ENCODE measurements at places on chromosomes 4 and X.

- DNase-seq: no peak
These were observed 48.1 kb downstream of the LUZP4 start for GRCh38 chrX:115337491-115338144.

DNA sequence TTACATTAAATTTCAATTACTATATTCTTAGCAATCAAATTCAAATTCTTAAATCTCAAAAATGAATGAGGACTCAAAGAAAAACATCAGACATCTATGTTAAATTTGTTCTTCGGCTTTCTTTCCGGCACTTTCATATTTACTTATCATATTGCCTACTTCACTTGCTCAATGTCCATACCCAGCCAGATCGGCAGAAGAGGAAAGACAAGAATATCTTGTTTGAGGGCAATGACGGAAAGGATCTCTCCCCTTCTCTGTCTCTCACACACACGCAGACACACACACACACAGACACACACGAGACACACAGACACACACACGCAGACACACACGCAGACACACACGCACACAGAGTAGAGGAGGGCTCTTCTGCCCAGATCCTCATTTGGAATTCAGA is 13.2 kb upstream of the IRF2 start:
- no peak for DNase-seq

GRCh38 chr4:78720994-78721677 is 55.0 kb upstream of the BMP2K start:
- DNase-seq: no peak

- DNase-seq: no peak
These were observed 52.6 kb upstream of the RBPJ start for GRCh38 chr4:26268246-26268645.

GRCh38 chr4:55491486-55491885 is 55.2 kb downstream of the CLOCK start:
- no peak for DNase-seq

- no peak for DNase-seq
These were observed 348.5 kb downstream of the OPHN1 start for GRCh38 chrX:68084765-68085164.

GRCh38 chr4:153131596-153131995 is 72.6 kb upstream of the TRIM2 start:
- DNase-seq: no peak

DNA sequence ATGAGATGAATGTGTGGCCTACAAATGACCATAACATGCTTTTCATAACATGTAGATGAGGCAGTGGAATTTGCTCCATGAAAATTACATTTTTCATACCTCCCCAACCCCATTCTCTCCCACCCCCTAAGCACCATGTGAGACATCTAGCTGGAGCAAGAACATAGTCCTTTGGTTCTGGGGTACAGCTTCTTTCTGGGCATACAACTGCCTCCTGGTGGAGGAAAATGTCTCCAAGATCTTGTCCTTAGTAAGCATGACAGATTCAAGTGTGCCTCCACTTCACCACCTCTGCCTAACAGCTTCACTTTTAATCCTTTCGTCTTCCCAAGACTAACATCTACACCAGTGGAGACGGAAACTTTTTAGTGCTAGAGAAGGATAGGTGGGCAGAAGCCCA is 8.0 kb downstream of the EXOC1L start:
- DNase-seq: no peak

DNA sequence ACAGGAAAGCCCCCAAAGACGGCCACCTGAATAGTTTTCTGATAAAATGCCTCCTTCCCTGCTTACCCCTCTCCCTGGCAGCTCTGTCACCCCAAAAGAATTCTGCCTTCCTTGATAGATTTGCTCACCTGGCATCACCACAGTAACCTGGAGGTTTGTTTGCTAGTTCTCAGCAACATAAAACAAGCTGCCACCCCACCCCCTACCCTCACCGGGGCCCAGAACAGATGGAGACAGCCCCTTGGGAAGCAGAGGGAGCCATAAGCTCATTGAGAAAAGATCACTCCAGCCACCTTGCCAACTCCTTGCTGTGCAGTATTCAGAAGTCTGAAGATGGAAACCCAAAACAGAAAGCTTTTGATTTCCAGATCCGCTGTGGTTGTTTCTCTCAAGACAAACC is 108.6 kb downstream of the DHX15 start:
- DNase-seq: no peak

DNA sequence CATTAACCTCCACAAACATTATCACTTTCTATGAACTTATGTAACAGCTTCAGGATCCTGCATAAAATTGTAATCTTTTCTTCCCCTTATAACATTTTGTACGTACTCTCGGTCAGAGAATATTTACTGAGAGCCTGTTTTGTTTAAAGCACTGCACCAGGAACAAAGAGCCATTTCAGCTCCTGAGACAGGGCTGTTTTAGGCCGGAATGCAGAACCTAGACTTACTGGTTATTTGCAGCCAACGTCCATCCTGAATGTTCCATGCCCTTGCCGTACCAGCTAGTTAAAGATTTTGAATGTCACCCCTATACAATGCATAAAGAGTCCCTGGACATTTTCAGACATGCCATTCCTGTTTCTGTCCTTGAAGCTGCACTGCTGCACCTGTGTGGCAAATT is 248.8 kb downstream of the PCDH7 start:
- DNase-seq: no peak

DNA sequence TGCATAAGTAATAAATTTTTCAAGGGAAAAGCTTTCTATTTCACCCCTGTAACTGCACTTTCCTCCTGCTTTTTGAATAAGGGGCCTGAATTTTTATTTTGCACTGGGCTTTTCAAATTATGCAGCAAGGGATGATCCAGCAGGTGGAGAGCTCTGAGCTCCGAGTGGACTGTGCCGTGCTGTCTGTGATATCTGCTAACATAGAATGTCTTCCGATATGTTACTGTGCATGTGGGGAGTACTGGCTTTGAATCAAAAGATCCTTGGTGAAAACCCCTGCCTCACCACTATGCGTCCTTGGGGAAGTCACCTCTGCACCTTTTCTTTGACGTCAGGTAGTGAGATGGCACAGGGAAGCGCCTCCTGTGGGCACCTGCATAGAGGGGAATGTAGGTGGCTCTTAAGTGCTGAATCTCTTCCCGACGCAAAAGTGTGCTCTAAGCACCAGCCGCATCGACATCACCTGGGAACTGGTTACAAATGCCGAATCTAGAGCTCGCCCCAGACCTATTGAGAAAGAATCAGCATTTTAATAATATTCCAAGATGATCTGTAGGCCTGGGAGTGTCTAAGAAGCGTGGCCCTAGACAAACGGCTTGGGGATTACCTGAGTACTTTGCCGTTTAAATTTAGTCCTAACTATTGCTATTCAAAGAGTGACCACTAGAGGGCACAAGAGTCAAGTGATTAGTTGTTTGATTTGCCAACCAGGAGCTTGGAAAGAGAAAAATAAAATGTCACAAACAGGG is 19.2 kb upstream of the WFS1 start:
- no peak for DNase-seq

DNA sequence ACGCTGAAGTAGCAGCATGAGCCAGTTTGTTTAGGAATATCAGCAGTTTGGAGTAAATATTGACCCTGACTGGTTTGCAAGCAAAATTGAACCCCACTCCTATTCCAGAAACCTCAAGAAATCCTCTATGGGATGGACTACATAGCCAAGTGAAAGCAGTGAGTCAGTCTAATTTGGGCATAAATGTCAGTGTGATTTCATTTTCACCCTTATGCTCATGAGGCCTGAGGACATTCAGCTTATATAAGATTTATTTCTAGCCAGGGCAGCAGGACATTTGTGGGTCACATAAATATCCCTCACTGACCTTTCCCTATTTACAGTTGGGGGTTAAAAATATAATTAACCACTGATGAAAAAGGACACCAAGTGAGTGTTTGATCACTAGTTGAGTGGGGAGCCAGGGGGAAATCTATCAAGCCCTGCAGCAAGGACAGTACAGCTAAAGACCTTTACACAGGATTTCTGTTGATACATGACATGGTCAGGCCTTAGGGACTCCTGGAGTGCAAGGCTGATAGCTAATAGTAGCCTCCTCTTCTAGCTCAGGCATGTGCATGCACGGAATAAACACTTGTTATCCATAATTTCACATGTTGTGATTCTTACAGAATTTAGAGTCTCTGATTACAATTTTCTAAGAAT is 996.9 kb upstream of the GRIA3 start:
- DNase-seq: no peak

DNA sequence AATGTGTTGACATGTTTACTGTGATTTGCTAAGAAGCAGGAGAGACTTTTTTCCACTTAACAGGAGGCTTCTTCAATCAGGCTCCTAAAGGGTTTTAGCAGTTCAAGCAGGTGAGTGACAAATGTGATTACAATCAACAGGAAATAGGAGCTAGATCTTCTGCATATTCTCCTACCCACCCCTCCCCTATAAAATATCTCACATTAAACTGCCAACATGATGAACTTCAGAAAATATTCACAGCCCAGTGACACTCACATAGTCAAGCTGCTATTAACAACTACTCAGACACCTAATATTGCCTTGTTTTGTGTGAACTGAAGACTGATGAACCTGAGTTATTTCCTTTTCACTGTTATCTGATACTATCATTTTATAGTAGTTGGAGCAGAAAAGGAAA is 55.9 kb upstream of the ANTXR2 start:
- no peak for DNase-seq

DNA sequence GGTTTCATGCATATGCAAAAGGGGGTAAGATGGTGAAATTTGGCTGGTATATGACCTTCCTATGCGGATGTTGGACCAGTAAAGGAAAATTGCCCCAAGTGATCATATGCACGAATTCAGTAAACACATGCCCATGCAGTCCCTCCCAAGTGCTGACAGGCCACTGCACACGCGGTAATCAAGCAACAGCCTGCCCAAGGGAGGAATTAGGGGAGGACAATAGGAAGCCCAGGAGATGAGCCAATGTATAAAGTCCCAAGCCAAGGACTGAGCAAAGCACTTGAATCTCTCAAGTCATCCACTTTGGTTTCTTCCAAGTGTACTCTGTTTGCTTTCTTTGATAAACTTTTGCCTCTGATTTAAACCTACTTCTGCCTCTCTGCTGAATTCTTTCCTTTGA is 21.1 kb downstream of the MAGEB16 start:
- DNase-seq: no peak

GRCh38 chr4:156137679-156138473 is 184.2 kb upstream of the CTSO start:
- DNase-seq: no peak

GRCh38 chrX:103586314-103586646 is 965 bp downstream of the TCEAL4 start:
- DNase-seq: no peak

GRCh38 chr4:22356987-22357596 is 158.8 kb downstream of the ADGRA3 start:
- no peak for DNase-seq

GRCh38 chr4:6746721-6747293 is 30.8 kb downstream of the BLOC1S4 start:
- no peak for DNase-seq

DNA sequence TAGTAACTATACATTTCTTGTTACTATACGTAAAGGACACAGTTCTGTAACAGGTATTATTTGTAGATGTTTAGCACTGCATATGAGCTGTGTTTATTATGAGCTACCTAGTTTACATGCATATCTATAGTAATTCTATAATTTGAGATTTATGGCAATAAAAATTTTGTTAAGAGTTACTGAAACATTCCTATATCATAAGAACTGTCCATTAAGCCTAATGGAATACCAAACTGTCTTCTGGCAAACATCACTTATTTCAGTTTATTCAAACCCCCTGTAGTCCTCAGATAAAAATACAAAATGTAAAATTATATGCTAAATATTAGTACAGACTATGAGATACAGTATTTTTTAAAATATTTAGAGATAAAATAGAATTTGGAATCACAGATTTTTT is 205.2 kb downstream of the ADGRL3 start:
- DNase-seq: no peak

DNA sequence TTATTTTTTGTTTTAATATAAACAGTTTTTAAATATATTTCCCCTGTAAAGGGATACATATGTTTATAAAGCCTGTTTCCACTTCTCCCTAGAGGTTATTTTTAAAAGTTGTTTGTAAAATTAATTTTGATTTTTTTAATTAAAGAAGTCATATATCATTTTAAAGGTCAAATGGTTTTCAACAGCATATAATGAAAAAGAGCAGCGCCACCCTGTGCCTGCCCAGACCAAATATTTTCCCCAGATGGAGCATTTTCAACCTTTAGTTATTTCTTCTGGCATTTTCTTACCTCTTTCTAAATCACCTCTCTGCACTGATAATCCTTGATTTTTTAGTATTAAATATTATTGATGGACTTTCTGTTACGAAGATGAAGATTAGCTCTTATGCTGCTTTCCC is 21.0 kb downstream of the MSX1 start:
- no peak for DNase-seq

GRCh38 chr4:67871867-67872266 is 11.9 kb downstream of the TMPRSS11D start:
- DNase-seq: no peak

GRCh38 chr4:188201851-188202250 is 62.6 kb downstream of the TRIML1 start:
- DNase-seq: no peak

- DNase-seq: no peak
These were observed 293.8 kb upstream of the ARSJ start for GRCh38 chr4:114273238-114273637.

- DNase-seq: no peak
These were observed 244.5 kb upstream of the SPANXN1 start for GRCh38 chrX:145002771-145003170.

DNA sequence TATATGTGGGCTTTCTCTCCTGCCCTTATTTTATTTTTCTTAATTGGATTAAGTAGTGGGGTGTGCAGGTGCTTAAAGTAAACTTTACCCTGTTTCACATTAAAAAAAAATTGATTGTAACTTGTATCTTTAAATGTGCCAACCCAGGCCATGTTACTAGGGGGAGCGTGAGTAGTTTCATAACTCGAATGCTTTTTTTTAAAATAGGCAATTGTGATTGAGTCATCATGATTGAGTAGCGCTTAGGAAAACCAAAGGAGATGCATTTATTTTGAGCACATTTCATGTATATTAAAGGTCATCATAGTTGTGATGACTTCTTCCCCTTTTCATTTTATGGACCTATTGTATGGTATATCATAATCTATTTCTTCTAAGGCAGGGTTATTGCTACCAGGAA is 32.2 kb downstream of the GPAT3 start:
- no peak for DNase-seq

GRCh38 chr4:27414887-27415731 is 554.5 kb downstream of the STIM2 start:
- no peak for DNase-seq

DNA sequence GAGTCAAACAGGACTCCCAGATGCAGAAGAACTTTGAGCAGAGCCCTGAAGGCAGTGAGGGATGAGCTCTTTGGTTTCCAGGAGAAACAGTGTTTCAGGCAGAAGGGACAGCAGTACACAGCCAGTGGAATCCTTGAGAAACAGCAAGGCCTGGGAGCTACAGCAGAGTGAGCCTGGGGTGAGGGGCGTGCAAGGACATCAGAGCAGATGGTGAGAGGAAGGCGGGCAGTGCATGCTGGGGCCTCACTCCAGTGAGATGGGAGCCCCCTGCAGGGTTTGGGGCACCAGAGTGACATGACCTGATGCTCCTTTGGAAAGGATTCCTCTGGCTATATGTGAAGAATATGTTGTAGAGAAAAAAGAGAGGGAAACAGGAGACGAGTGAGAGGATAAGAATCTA is 98.1 kb upstream of the EGFL6 start:
- DNase-seq: no peak

GRCh38 chr4:158906073-158906472 is 137.2 kb downstream of the FNIP2 start:
- no peak for DNase-seq
